Motor neuron (in vitro differentiated cells): ENCODE measurements at places on chromosomes 7 and 10. TPM values are rescaled to one million over a fixed set of nuclear protein-coding genes. Genes with fewer than 3 reads are reported as not detected.

The MRM2 gene
- total RNA-seq = 28.7 and 30.4 TPM in 2 replicates

The VSTM4 gene
- 0.08 and 0.24 TPM in 2 replicates for total RNA-seq

The HOXA10 gene
- total RNA-seq = 0.05 TPM in 1 of 2 replicates, not detected in the other

The PLXDC2 gene
- 6.9 and 7.7 TPM in 2 replicates for total RNA-seq

The PDLIM1 gene
- total RNA-seq = 35.0 and 35.3 TPM in 2 replicates

The CAV1 gene
- total RNA-seq = 2.6 and 3.3 TPM in 2 replicates

DNA sequence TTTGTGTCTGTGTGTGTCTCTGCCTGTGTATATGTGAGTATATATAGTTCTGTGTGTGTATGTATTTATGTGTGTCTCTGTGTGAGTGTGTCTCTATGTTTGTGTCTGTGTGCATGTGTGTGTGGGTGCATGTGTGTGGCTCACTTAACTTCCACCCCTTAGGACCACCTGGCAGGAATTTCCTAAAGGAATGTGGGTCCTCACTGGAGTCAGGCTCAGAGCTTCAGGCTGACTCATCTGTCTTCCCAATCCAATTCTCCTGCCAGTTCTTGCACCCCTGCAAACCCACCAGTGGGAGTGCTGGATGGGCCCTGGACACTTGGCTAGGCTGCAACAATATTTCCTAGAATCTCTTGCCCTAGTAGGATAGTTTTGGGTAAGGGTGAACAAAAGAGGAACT is 70.2 kb upstream of the GRB10 start:
- no peak for ATAC-seq

DNA sequence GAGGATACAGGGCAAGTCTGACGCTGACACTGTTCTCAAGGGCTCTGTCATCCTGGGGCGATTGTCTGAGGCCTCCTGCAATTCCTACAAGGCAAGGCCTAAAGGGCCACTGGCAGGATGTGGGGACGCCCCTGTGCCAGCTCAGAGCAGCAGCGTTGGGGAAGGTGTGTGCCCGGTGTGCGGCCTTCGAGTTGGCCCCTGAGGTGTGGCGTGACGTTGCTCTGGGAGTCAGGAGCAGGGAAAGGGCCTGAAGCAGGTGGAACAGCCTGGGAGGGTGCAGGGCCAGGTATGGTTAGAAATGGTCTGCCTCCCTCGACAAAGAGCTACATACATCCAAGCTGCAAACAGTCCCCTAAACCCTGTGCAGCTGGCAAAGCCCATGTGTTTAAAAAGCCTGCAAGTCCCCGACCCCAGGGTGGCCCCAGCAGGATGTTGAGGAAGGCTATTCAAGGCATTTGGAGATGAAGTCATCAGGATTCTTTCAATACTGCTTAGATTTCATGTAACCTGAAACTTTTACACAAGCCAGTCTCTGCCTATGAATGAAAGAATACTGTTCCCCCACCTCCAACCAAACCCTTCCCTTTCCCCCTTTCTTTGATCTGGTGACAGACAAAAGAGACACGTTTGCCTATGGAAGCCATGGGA is 142.5 kb upstream of the TNS3 start:
- ATAC-seq = peak; percentile 7

DNA sequence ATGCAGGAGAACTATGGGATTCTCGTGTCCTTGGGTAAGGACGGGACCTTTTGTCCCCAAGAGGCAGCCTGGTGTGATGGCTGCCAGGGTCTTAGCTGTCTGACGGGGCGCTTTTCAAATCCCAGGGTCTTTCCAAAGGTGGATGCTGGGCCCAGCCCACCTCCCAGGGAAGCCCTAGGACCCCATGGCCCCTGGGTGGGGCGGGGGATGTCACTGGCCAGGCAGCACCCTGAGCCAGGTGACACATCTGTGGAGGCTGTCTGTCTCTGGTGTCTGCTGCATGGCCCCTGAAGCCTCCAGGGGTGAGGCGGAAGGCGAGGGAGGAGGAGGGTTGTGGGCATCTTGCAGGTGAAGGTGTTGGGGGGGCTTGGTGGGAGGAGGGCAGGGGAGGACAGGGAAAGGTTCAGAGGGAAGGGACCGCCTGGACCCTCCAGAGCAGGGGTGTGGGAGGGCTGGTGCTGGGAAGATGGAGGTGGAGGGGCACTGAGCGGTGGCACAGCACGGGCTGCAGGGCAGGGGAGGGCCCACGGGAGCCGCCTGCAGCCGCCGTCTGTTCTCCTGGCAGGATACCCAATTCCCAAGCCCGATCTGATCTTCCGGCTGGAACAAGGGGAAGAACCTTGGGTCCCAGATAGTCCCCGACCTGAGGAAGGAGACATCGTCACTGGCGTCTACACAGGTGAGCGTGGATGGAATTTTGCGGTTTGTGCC is 7.0 kb downstream of the ZNF316 start:
- ATAC-seq = no peak

DNA sequence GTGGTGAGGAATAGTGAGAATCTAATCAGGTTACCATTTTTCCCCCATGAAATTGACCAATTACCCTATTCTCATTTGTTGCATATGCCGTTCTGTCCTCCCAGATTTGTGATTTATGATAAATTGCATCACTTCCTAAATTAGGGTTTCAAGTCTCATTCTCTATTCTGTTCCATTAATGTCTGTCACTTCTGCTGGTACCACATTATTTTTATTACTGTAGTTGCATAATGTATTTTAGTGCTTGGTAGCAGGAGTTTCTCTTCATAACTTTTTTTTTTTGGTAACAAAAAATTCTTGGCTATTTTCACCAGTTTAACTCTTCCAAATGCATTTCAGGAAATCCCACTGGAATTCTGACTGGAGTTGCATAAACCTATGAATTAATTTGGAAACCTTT is 44.0 kb upstream of the FAM133B start:
- no peak for ATAC-seq

- ATAC-seq = peak; percentile 33
Measured at GRCh38 chr10:131750973-131751826, 149.6 kb upstream of the PPP2R2D start.
